SHP77 (cell line): ENCODE measurements at places on chromosomes 1 and 21.
A peak's percentile ranks its signal among the peaks of the same experiment; 100 is the strongest.

GRCh38 chr1:27672750-27673112 lies 739 bp upstream of the IFI6 start:
- DNase-seq: no peak

DNA sequence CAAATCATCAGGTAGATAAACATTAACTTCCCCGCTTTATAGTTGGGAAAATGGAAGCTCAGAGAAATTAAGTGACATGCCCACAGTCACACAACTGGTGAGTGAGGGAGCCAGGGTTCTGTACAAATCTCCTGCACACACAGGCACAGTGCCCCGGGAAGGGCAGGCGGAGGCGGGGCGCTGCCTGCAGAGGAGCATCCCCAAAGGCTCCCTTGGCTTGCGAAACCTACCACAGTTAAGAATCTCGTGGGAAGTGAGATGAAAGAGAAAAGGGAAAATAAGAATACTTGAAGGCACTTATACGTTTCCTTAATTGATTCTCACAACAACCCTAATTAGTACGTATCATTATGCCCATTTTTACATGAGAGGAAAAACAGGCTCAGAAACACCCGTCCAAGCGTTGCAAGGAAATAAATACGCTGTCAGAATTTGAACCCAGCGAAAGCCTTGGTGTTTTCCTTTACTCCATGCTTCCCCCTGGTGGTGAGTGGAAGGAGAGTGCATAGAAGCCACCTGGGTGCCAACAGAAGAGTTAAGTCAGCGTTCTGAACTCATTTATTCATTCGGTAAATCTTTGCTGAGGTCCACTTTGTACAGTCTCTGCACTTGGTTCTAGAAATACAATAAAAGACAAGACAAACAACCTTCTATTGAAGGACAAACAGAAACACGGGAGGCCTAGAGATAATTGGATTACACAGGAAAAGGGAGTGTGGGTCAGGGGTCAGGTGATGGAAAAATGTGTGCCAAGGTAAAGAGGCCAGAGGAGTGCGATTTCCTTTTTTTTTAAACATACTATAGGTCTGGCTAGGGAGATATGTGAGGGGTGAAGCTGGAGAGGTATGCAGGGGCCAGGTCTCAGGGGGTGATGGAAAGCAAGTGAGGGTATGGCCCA lies 28.4 kb downstream of the ACP6 start:
- peak; percentile 80 for DNase-seq

DNA sequence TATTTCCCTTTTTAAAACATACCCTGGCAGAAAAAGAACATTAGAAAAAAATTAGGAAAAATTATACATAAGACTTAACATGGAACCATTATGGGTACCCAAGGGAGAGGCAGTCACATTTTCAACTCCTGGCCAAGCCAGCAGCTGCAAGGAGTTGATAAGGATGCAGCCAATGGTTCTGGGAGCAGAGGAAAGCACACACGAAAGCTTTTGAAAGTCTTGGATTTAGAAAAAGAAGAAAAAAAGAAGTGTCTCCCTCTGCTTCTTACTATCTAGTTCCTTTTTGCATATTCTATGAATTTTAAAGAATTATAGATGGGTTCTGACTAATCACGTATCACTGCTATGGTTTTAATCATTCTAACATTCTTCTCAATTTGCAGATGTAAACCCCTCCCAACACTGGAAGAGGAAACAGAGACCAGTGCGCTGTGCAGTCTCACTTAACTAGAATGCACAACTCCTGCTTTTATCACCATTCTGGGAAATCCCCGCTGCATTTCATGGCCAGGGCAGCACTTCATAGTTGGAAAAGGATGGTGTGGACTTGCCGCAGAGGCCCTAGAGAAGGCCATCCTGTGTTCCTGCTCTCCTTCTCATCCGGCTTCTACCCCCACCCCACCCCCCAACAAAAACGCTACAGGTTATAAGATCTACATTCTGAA lies 2.7 kb upstream of the CD58 start:
- DNase-seq: no peak

DNA sequence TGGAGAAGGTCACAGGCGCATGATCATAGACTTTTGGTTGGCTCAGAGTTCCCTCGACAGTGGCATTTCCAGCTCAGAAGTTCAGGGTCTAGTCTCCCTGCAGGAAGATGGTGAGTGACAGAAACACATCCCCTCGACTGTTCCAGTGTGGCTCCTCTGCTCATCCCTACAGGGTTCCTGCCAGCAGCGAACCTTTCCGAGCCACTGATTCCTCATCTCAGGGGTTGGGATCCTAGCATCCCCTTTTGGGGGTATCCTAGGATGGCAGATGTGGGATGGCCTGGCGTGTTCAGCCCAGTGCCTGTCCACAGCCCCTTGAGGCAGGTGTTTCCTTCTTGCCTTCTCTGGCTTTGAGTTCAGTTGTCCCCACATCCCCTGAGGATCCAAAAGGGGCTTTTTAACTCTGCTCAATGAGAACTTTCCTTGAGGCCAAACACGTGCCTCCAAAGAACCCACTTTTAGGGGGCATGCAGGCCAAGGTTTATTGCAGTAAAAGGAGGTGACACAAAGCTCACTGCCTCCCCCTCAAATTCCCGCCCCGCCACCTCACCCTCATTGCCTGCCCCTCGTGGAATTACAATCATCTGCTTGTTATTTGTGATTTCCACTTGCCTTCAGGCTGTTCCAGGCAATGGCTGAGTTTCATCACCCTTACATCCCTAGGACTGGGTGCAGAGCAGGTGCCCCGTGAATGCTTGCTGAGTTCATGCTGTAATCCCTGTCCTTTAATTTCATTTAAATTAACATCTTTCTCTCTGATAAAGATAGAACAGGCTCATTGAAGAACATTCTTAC lies 440.7 kb downstream of the CAMTA1 start:
- DNase-seq: no peak

- no peak for DNase-seq
These were observed 1030.1 kb downstream of the ADGRL2 start for GRCh38 chr1:82830690-82831380.

- DNase-seq: peak; percentile 22
These were observed 906 bp upstream of the ADARB1 start for GRCh38 chr21:45073301-45074047.

- DNase-seq: no peak
These were observed 48.1 kb downstream of the LHX4 start for GRCh38 chr1:180278194-180278515.

GRCh38 chr1:213287987-213288386 lies 236.9 kb downstream of the RPS6KC1 start:
- DNase-seq: no peak

DNA sequence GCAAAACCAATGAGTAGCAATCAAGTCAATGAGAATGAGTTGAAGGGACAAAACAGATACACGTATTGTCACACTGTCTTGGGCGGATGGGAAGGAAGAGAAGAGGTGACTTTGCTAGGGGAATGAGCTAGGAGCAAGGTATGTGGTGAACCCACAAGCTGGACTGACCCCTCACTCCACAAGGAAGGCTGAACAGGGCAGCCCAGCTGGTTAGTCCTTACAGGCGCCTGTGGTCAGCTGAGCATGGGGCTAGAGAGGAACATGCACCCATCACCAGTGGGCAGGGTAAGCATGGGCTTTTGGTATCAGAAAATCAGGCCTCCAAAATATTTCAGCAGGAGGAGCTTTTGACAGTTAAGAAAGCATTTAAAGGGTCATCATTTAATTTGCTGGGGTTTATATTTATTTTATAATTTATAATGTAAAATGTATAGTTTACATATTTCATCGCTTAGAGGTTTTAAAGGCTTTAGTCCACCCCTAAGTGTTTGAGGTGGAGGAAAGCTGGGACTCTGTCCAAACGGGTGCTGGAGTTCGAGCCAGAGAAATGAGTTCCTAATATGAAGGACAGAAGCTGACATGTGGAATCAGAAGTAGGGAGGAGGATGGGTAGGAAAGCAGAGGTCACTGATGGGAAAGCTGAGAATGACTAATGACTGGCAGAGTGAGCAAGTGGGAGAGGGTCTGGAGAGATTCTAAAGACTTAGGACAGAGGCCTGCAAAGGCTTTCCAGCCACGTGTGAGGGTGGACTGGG lies 22.0 kb upstream of the ACBD6 start:
- no peak for DNase-seq

- DNase-seq: no peak
These were observed 7.6 kb upstream of the LBR start for GRCh38 chr1:225435487-225435886.

DNA sequence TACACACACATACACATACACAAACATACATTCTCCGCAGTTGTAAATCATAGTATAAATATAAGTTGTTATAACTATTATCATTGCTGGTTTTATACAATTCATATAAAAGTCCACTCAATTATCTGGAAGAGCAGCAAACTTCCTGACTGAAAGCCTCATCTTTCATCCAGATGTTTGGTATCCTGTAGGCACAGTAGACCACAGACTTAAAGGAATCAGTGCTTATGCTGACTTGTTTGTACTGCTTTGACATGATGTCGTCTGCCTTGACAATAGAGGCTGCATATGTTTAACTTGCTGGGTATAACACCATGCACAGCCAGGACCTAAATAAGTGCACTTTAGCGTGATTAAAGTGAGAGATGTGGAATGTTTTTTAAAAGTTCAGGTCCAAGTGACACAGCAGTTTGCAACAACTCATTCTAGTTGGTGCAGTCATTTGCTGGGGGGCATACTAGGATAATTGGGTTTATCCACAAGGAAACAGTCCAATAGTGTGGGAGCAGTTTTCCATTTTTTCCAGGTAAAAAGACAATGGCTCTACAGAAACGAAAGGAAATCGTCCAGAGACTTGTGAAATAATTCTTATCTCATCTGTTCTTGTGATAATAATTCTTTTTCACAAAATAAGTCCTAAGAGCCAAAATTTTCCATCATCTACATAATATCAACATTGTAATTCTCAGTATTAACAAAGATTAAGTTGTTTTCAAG lies 110.3 kb upstream of the TSPAN2 start:
- no peak for DNase-seq

DNA sequence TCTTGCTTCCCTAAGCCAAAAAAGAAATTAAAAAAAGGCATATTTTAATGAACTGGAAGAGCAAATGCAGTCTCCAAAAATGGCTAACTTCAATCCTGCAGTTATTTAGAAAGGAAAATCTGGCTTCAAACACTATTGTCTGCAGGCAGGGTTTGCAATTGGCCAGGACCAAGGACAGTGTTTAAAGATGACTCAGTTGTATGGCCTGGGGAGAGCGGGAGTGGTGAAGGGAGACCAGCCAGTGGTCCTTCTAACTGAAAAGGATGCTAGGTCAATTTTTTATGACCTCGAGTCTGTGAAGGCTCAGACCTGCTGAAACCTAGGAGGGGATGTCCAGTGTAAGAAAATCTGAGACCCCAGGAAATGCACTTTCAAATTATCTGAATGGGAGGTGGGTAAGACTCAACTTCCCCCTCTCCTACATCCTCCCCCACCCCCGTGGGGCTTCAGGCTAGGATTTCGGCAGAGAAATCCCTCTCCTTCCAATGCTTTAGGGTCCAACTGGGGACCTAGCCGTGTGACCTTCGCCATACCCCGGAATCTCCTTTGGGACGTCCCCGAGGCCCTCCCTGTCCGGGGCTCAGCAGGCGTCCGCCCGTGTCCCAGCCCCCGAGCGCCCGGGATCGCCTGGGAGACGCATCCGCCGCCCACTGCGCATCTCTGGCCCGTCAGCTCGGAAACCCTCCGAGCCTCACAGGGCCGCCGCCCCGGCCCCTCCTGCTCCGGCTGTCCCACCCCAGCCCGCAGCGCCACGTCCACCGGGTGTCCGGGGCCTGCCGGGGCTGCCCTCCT lies 602 bp upstream of the RIMKLA start:
- DNase-seq: peak; percentile 59

DNA sequence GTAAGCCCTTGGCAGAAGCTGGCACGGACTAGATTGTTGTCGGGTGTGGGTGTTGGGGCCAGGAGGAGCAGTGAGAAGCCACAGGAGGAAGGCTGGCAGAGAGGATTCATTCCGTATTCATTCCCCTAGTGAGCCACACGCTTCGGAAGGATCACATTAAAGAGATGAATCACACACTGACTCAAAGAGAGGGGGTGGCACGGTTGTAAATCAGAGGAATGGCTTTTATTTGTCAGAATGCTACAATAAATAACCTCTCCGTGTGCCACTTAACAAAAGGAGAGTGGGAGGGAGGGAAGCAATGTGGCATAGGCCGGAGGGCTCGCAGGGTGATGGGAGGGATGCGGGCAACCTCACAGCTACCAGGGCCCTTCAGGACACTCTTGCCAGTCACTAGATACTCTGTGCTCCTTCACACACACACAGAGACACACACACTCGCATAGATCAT lies 135.5 kb downstream of the HIVEP3 start:
- no peak for DNase-seq

DNA sequence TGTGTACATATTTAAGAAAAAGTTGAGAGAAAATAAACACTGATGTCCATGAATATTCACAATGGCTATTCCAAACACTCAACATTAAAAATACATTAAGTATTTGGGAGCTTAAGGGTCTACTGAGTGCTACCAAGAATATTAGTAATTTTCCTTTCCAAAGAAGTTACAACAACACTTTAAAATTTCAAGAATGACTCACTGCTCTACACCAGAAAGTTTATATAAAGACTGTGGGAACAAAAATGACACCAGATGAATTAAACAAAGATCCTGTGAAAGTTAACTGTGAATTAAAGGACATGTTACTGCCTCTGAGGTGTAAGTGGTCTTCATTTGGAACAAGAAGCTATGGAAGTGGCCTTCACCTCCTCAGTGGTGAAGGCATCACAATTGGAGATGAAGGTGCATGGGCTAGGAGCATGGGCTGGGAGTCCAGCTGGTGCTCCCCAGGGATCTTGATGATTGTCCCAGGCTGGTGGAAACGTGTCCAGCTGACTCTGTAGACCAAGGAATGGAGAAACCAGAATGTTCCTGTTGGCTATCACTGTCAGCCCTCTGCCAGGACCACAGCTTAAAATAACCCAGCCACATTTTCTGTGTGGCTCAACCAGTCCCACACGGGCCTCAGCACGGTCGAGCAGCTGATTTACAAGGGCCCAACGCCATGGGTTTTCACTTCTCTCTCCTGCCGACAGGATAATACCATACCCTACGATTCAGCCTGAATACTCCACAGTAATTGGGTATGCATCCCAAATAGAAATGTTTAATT lies 28.8 kb downstream of the TAF5L start:
- DNase-seq: no peak

DNA sequence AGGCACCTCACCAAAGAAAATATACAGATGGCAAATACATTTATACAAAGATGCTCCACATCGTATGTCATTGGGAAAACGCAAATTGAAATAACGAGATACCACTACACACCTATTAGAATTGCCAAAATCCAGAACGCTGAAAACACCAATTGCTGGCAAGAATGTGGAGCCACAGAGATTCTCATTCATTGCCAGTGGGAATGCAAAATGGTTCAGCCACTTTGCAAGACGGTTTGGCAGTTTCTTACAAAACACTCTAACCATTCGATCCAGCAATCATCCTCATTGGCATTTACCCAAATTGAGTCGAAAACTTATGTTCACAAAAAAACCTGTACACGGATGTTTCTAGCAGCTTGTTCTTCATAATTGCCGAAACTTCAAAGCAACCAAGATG lies 223.3 kb upstream of the GREM2 start:
- no peak for DNase-seq

GRCh38 chr1:30770150-30770549 lies 12.6 kb upstream of the LAPTM5 start:
- DNase-seq: no peak

- no peak for DNase-seq
These were observed 75.2 kb downstream of the NFIA start for GRCh38 chr1:61157468-61157987.
